ENCODE measurements at places on chromosomes 7 and 10.

- DNase-seq, result no peak
Observed at GRCh38 chr7:134741907-134742635, 37.4 kb upstream of the CALD1 start.

GRCh38 chr10:91629715-91630549 lies 2.9 kb downstream of the PPP1R3C start:
- DNase-seq, result no peak

- no peak for DNase-seq
Observed at GRCh38 chr7:129464194-129464593, 30.0 kb downstream of the STRIP2 start.

DNA sequence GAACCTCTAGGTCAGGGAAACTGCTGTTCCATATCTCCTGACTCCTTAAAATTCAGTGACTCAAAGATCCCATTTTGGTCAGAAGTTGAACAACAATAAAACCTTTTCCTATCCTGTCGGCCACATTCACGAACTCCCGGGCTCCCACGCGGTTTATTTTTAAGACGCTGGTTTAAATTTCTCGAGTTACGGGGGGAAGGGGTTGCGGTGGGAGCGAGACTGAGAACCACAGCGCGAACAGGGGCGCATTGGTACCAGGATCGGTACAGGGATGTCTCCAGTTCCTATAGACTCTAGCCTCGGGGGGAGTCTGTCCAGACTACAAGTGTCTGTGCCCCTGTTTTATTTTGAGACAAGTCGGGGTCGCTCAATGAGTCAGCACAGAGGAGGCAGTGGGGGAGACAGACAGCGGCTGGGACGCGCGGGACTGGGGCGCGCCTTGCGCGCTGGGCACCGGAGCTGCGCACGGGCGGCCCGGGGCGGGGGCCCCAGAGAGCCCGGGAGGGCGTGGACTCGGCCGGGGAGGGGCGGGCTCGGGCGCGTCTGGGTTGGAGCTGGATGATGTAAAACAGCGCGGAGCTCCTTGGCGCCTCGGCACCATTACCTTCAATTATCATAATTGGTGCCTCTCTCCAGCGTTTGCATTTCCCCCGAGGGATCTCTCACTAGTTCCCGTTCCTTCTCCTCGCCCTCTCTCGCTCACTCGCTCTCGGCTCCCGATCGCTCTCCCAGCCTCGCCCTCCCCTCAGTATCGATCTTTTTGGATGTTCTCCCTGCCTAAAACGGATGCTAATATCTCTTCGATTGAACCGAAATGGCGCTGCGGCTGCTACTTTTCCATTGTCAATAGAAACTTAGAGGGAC lies 8.7 kb upstream of the BAMBI start:
- DNase-seq, result peak; percentile 54

GRCh38 chr7:48041653-48041970 lies 6.3 kb downstream of the C7orf57 start:
- DNase-seq, result no peak

- no peak for DNase-seq
Observed at GRCh38 chr7:115113776-115114175, 191.9 kb downstream of the MDFIC start.

DNA sequence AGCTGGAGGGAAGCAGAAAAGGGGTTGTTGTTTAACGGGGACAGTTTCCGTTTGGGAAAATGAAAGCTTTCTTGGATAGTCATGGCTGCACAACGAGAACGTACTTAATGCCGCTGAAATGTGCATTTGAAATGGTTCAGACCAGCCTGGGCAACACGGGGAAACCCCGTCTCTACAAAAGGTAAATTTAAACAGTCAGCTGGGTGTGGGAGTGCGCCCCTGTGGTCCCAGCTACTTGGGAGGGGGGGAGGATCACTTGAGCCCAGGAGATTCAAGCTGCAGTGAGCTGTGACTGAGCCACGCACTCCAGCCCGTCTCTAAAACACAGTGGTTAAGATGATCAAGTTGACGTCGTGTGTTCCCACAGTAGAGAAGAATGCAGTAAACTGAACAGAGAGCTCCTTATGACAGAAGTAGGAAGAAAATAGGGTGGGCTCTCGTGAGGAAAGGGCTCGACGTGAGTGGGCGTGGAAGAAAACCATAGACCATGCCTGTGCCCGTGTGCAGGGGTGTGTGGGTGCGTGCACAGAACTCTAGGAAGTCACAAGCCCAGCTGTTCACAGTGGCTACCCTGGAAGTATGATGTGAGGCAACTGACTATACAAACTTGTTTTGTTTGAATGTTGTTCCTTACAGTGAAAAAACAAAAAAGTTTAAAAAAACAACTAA lies 4.1 kb upstream of the FUOM start:
- DNase-seq, result no peak

DNA sequence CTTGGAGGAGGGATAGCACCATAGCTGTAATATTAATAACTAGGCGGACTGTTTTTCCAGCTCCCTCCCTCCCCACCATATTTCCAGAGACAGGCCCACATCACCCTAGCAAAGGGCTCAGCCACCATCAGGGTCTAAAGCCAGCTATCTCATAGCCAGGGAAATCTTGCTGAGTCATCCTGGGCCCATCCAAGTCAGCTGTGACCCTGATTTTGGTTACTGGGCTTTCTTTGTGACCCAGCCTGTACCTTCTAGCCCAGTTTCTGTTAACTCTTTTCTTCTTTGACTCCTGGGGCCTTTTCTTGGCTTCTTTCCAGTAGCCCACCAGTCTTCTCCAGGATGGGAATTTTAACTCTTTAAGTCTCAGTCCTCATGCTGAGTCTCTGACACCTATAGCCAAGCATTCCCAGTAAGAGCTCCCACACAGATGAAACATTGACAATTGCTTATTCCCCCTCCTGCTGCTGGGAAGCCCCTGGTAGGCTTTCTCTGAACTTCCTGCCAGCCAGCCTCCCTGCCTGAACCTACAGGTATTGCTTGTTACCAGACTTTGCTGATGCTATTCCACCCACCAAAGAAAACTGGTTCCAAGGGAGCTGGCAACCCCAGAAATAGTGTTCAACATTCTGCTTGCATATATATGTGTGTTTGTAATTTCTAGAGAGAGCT lies 34.8 kb upstream of the ADO start:
- no peak for DNase-seq

- no peak for DNase-seq
Observed at GRCh38 chr10:133251388-133252222, 13.9 kb downstream of the VENTX start.

DNA sequence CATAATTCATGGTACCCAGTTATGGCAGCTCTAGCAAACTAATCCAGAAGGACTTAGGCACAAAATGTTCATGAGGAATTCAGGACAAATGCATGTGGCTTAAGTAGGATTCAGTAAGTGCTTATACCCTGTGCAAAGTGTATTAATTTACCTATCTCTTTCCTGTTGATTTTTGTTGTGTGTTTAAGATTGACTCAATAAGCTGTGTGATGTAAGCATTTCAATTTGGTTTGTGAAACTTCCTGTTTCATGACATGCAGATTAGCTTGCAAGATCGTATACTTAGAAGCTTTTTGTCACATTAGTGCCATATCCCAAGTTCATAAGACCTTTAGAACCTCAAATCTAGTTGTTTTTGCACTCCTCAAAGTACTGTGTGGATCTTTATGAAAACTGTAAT lies 416.7 kb downstream of the ARL4A start:
- no peak for DNase-seq

GRCh38 chr10:75971402-75972211 lies 540.2 kb downstream of the LRMDA start:
- DNase-seq, result no peak

DNA sequence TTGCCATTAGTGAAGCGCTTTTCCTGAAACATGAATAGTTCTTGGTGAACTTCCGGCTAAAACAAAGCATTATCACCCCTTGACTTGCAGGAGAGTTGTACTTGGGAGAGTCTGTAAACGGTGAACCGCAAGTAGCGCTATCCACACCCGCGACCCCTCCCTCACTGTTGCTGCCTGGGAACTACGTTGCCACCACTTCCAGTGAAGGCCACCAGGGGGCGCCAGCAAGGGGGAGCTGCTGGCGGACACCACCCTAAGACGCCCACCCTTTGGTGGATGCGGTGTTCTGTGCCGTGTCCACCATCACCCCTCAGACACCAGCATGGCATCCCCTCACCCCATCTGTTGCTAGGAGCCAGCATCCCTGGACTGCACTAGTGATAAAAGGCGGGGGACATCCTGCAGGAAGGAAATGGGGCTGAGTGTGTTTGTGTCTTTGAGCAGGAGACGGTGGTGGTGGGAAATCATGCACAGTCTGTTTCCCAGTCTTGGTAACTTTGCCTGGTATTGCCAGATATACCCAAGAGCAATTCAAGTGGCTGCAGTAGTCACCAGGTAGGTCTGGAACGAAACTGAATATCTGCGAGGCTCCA lies 298.2 kb downstream of the FRMD4A start:
- DNase-seq, result peak; percentile 45

DNA sequence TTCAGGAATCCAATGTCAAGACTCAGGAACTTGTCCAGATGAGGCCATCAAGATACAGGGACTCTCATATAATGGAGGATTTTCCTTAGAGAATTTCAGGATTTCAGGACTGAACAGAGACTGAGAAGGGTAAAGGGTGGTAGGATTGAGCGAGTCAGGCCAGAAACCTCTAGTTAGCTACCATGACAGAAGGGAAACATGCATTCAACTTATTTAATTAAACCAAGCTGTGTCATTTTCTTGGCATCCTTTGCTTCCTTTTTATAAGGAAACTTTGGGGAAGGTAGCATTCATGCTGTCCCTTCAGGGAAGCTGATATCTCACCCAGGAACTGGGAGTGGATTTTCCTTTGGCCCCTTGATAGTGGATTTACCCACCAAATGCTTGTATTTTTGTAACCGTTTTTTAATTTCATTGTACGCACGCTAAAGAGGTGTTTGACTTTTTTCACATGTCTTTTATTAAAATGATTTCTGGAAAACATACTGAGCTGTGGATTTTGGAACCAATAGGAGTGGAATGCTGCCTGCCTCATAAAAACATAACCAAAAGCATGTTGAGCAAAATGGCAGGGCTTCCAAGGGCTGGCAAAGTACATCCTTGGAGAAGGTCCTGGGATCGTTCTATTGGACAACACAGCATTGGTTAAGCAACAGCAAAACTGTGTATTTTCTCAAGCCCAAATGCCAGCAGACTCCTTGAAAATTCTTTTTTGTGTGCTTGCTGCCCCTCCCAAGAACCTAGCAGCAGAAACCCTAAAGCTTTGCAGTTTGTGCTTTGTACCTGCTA lies 104.5 kb downstream of the CXCL12 start:
- no peak for DNase-seq

GRCh38 chr7:142592664-142593063 lies 156.6 kb upstream of the PRSS1 start:
- DNase-seq, result no peak

- no peak for DNase-seq
Observed at GRCh38 chr7:133601617-133602016, 348.7 kb downstream of the EXOC4 start.

GRCh38 chr7:24334627-24335026 lies 50.6 kb downstream of the NPY start:
- DNase-seq, result no peak

DNA sequence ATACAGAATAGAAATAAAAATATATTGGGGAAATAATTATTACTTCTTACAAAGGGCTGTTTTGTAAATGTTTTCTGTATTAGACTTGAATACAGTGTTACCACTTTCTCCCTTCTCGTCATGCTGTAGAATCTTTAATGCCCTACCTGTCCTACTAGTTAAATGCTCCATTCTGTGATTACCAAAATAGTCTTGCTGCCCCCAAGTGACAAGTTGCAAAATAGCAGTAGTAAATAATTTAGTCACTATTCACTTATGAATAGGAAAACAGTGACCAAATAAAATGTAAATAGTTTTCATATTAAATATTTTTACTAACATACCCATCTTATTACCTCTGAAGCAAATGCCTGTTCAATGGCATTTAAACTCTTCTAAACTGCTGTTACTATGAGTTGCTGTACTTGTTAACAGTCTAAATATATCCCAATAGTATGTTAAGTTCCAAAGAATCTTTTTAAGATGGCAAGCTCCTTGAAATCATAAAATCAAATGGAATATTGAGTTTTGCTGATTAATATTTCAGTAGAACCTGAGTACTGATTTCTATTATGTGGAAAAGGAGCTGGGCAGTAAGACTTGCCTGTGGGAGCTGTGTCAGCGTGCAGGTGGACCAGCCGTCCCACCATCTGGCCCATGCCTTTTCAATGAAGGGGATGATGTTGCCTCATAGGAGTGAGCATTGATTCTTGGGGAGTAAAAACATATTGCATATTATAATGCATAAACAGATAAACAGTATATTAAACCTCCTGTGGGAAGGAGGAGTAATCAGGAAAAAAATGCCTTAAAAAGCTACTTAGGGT lies 18.1 kb upstream of the OIT3 start:
- no peak for DNase-seq

DNA sequence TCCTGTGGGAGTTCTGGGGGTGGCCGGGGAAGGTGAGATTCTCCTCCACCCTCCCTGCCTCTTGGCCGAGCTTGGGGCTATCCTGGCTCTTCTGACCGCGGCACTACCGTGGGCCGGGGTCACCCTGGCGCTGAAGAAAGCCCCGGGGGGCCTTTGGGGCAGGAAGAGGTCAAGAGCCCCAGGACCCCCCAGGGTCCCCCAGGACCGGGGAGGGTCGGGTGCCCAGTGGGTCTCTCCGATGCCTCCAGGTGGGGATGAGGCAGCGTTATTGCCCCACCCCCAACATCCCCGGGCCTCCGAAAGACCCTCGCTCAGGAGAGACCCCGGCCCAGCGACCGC lies 439 bp upstream of the KNDC1 start:
- no peak for DNase-seq

DNA sequence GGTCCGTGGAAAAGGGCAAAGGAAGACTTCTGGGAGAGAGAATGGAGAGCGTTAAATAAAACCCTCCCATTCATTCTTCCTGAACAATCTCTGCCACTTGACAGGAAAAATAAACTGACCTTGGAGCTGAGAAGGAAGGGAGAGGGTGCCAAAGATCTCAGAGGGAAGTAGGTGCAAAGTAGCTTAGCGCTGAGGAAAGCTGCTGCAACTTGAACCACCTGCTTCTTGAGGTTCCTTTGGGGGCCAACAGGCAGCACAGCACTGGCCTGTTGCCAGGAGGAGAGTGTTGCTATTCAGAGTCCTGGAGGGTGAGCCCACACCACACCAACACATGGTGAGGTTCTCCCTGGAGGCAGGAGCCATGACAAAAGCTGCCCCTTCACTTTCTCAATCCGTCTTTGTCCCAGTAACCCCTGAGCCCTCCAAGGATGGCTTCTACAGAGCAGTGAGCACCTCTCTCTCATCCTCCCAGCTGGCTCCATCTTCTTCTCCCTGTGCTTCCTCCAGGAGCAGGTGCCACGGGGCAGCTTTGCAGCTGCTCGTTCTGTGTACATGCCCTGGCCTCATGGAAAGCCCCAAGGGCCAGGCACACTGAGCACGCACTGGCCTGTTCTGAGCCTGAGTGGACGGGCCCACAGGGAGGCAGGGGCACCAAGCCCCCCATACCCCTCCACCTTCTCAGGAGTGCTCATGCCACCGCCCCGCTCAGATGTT lies 101.3 kb downstream of the STRA8 start:
- no peak for DNase-seq

- DNase-seq, result peak; percentile 10
Observed at GRCh38 chr7:39465055-39465929, 100.9 kb upstream of the YAE1 start.

DNA sequence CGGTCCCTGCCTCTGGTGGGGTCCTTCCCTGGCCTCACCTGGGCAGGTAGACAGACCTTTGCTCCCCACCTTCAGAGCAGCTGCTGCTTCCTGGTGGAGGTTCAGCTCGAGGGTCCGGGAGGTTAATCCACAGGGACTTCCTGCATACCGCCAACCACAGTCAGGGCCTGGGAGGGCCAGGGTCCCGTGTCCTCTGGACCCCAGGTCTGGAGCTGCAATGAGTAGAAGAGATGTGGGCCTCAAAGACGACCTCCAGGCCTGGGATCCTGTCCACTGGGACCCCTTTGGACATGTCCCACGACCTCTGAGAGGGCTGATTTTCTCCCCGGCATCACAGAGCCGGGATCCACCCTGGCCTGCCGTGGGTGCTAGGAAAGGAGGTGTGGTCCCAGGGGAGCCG lies 223.3 kb upstream of the TCERG1L start:
- DNase-seq, result no peak

All from activated naive CD4-positive, alpha-beta T cell treated with Interleukin-2 at 50 U/mL for 16 hours (primary cell).